ENCODE measurements at places on chromosomes 5 and 9.

DNA sequence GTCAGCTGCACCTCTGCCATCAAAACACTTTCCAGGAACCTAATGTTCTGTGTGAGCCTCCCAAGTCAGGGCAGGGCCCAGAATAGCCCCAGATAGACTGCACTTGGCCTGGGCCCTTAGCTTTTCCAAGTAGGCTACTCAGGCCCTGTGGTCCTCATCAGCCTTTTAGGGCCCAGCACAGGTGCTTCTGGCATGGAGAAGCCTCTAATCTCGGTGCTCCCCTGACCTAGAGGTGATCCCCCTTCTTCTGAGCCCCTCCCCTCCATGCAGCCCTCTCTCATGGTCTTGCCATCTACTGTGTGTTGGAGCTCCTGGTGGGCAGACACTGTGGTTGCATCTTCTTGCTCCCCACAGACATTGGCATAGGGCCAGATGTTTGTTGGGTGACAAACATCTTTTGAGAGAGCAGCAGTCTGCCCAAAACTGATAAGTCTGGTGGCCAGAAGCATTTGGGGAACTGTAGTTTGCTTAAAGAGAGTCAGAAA is 28.1 kb downstream of the FRMPD1 start:
- H3K27ac ChIP-seq: no peak overlapping the region
- no peaks in the 10 kb centered on the region for H3K4me1 ChIP-seq
- DNase-seq: no peak
- peaks cover 27% of the 10 kb centered on the region for H3K27me3 ChIP-seq
- H3K36me3 ChIP-seq: no peaks in the 10 kb centered on the region
- no peak overlapping the region for H3K4me3 ChIP-seq

DNA sequence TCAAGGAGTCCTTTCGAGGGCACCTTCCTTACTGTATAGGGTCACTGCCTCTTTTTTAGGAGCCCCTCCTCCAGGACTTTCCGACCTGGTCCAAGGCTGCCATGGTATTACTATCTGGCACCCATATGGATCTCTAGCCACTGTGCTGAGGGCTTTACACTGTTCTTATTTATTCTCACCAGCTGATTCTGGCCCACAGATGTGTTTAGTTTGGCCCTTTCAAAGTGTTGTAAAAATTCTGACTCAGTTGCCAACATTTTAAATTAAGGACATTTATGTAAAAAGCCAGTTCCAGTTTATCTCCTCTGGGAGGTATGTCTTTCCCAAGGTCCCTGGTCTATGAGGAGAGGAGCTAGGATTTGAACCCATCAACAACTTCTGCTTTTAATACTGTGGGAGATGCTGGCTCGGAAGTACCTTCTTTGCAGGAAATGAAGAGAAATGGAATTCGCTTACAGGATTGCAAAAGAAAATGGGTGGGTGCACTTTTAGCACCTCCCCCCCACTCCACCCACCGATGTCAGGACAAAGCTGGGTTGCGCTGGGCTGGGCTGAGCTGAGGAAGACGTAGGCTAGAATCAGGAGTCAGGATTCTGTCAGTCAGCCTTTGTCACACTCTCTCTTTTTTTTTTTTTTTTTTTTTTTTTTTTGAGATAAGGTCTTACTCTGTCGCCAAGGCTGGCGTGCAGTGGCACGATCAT is 7.8 kb downstream of the JADE2 start:
- DNase-seq: no peak
- peak overlapping the region; percentile 89 for H3K27ac ChIP-seq
- H3K4me3 ChIP-seq: no peak overlapping the region
- no peaks in the 10 kb centered on the region for H3K27me3 ChIP-seq
- peaks cover 4% of the 10 kb centered on the region for H3K36me3 ChIP-seq

GRCh38 chr9:135605238-135605781 is 34.0 kb downstream of the GLT6D1 start:
- no peaks in the 10 kb centered on the region for H3K36me3 ChIP-seq
- no peak overlapping the region for H3K27ac ChIP-seq
- no peak overlapping the region for H3K4me3 ChIP-seq
- peaks cover 1% of the 10 kb centered on the region for H3K4me1 ChIP-seq

- DNase-seq: no peak
- H3K27me3 ChIP-seq: no peaks in the 10 kb centered on the region
- H3K4me3 ChIP-seq: no peak overlapping the region
- H3K36me3 ChIP-seq: peaks cover 4% of the 10 kb centered on the region
- no peak overlapping the region for H3K27ac ChIP-seq
Observed at GRCh38 chr9:124377551-124378406, 37.5 kb downstream of the PSMB7 start.

DNA sequence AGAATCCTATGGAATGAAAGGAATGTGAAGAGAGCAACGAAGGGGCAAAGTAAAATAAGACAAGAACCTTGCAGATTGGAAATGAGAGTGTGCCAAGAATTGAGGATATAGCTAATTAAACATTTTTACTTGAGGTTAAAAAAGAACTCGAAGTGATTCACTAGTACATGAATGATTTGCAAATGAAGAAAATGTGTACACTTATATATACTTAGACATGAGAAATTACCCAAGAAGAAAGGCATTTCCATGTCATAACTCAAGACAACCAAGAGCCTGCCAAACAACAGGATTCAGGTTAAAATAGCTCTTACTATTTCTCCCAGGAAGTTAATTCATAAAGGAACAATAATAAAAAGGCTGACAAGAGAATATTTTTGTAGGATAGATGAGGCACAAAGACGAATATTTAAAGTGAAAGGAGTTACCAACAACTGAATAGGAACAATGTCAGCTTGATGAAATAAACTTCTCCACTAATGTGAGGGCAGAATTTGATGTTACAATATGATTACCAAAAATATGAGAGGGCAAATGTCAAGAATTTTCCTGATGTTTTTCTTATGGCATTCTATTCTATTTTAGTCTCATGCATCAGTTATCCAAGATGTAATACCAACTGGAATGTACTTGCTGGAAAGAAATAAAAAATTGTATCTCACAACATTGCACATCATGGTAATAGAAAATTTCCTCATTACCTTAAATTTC is 18.9 kb upstream of the NPR3 start:
- peaks cover 6% of the 10 kb centered on the region for H3K27me3 ChIP-seq
- H3K27ac ChIP-seq: no peak overlapping the region
- H3K4me3 ChIP-seq: no peak overlapping the region
- H3K36me3 ChIP-seq: no peaks in the 10 kb centered on the region
- no peaks in the 10 kb centered on the region for H3K4me1 ChIP-seq
- DNase-seq: no peak

- no peak overlapping the region for H3K27ac ChIP-seq
- H3K36me3 ChIP-seq: no peaks in the 10 kb centered on the region
- no peaks in the 10 kb centered on the region for H3K27me3 ChIP-seq
Observed at GRCh38 chr9:82254646-82255367, 266.2 kb downstream of the SPATA31D1 start.

GRCh38 chr5:6262651-6263363 is 115.5 kb downstream of the MED10 start:
- no peaks in the 10 kb centered on the region for H3K36me3 ChIP-seq
- no peak overlapping the region for H3K27ac ChIP-seq
- H3K27me3 ChIP-seq: peaks cover 10% of the 10 kb centered on the region

- no peak for DNase-seq
- H3K4me1 ChIP-seq: no peaks in the 10 kb centered on the region
- H3K36me3 ChIP-seq: no peaks in the 10 kb centered on the region
Observed at GRCh38 chr5:33322632-33323031, 118.1 kb upstream of the TARS1 start.

- DNase-seq: no peak
- H3K36me3 ChIP-seq: no peaks in the 10 kb centered on the region
- peaks cover 2% of the 10 kb centered on the region for H3K27me3 ChIP-seq
- no peaks in the 10 kb centered on the region for H3K4me1 ChIP-seq
Observed at GRCh38 chr5:34626036-34626435, 30.1 kb upstream of the RAI14 start.

- peaks cover 4% of the 10 kb centered on the region for H3K36me3 ChIP-seq
- H3K4me1 ChIP-seq: peaks cover 16% of the 10 kb centered on the region
- no peak overlapping the region for H3K4me3 ChIP-seq
- H3K27me3 ChIP-seq: peaks cover 37% of the 10 kb centered on the region
Observed at GRCh38 chr9:133202688-133203453, 6.2 kb downstream of the OBP2B start.

DNA sequence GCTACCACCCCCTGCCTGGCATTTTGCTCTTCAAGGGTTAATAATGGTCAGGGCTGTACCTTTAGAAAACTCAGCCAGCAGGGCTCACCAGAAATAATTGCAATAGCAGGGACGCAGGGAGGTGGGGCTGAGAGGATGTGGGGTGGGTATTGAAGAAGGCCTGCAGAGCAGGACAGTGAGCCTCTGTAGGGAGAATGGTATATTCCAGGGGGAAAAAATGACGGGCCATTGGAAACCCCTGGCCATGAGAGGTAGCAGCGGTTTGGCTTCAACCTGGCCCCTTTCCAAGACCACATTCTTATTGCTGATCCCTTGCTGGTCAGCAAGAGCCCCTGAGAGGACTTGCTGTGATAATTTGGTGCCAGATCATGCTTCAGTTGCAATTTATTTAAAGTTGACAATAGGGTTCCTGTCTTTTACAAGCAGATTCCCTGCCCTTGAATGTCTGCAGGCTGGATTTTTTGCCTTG is 36.7 kb upstream of the CTNNA1 start:
- DNase-seq: no peak
- no peak overlapping the region for H3K4me3 ChIP-seq
- H3K27ac ChIP-seq: no peak overlapping the region
- H3K36me3 ChIP-seq: no peaks in the 10 kb centered on the region
- H3K27me3 ChIP-seq: peaks cover 29% of the 10 kb centered on the region

DNA sequence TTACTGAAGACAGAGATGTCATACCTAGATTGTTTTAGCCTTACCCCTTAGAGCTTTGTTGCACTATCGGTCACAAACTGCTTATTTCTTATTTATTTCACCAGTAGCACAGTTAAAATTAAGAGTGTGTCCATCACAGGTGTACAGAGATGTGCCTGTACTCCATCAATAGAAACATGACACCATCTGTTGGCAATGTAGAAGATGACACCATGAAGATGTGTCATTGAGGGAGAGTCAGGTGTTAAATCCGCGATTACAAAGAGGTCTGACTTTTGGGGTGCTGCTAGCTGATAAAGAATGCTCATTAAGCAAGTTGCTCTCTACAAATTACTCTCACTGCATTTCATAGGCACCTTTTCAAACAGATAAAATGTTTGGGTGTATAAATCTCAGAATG is 164.4 kb downstream of the SMARCA2 start:
- no peaks in the 10 kb centered on the region for H3K27me3 ChIP-seq
- peaks cover 2% of the 10 kb centered on the region for H3K36me3 ChIP-seq
- no peak for DNase-seq
- H3K4me3 ChIP-seq: no peak overlapping the region
- H3K27ac ChIP-seq: no peak overlapping the region
- H3K4me1 ChIP-seq: peaks cover 6% of the 10 kb centered on the region

GRCh38 chr9:127147251-127147650 is 24.8 kb upstream of the ANGPTL2 start:
- no peak overlapping the region for H3K27ac ChIP-seq
- H3K27me3 ChIP-seq: no peaks in the 10 kb centered on the region
- no peak overlapping the region for H3K4me3 ChIP-seq
- no peaks in the 10 kb centered on the region for H3K36me3 ChIP-seq
- H3K4me1 ChIP-seq: no peaks in the 10 kb centered on the region
- DNase-seq: no peak

DNA sequence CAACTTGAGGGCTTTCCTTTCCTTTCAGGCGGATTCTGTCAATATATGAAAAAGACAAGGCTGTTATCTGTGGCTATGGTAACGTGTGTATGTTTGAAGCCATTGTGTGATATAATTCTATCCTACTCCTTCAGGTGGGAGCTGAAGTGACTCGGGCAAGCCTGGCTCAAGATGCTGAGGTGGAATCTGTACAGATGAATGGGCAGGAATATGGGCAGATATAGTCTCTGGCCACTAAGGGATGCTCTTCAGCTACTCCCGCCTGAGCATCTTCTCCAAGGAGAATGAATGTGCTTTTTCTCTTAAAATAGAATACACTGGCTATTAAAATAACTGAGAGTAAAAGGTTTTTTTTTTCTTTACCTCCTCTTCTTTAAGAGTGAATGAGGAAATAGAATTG is 244.8 kb downstream of the ADGRV1 start:
- H3K27ac ChIP-seq: no peak overlapping the region
- no peaks in the 10 kb centered on the region for H3K4me1 ChIP-seq
- no peaks in the 10 kb centered on the region for H3K27me3 ChIP-seq
- no peaks in the 10 kb centered on the region for H3K36me3 ChIP-seq

DNA sequence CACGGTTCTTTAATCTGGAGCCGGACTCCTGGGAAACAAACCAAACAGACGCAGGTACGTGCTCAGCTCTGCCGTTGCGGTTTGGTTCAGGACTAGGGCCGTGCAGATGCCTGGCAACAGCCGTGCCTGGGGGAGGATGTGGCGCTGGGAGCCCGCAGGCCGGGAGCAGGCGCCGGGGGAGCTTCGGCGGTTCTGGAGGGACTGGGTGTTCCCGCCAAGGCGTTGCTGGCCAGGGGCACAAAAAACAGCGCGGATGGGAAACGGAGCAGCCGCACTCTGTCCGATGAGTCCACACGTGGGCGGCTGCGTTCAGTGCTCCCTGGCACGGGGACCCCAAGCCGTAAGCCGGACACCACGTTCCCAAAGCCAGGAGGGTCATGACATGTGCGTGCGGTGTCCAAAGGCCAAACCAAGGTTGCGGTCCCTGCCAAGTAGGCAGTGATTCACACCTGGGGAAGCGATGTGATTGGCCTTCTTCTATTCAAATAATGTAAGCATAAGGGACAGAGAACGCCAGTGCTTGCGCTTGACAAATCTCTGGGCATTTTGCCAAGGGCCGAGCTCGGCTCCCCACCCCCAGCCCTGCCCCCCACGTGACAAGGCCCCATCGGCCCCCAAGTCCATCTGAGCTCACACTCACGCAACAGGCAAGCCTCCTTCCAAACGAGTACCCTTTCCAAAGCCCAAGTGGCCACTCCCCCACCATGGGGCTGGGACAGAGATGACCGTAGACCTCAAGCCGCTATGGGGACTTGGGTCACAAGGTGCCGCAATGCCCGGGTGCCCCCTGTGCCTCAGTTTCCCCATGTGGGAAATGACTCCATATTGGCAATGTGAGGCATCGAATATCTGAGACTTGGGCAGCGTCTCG is 49.7 kb upstream of the NKD2 start:
- peaks cover 24% of the 10 kb centered on the region for H3K27me3 ChIP-seq
- no peak overlapping the region for H3K4me3 ChIP-seq
- DNase-seq: peak; percentile 12
- H3K36me3 ChIP-seq: no peaks in the 10 kb centered on the region
- no peak overlapping the region for H3K27ac ChIP-seq

DNA sequence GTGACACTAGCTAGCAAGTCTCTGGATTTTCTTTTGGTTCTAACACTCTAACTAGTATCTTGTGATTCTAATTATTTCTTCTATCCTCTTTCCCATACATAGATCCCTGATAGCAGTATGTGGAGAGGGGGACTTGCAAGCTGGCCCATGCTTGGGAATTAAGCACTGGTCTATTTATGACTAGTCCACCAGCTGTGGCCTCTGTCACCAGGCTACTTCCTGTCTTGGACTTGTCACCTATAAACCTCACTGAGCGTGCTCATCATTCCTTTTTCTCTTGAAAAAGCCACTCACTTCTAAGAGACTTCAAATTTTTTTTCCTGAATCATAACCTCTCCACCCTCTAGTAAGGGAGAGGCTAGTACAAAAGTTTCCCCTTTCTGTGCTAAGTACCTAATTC is 32.3 kb upstream of the MAMDC2 start:
- no peaks in the 10 kb centered on the region for H3K4me1 ChIP-seq
- no peak for DNase-seq
- H3K4me3 ChIP-seq: no peak overlapping the region
- peaks cover 46% of the 10 kb centered on the region for H3K27me3 ChIP-seq
- no peaks in the 10 kb centered on the region for H3K36me3 ChIP-seq

Measured in naive thymus-derived CD8-positive, alpha-beta T cell (primary cell).